ENCODE measurements at places on chromosomes 16 and 17.

DNA sequence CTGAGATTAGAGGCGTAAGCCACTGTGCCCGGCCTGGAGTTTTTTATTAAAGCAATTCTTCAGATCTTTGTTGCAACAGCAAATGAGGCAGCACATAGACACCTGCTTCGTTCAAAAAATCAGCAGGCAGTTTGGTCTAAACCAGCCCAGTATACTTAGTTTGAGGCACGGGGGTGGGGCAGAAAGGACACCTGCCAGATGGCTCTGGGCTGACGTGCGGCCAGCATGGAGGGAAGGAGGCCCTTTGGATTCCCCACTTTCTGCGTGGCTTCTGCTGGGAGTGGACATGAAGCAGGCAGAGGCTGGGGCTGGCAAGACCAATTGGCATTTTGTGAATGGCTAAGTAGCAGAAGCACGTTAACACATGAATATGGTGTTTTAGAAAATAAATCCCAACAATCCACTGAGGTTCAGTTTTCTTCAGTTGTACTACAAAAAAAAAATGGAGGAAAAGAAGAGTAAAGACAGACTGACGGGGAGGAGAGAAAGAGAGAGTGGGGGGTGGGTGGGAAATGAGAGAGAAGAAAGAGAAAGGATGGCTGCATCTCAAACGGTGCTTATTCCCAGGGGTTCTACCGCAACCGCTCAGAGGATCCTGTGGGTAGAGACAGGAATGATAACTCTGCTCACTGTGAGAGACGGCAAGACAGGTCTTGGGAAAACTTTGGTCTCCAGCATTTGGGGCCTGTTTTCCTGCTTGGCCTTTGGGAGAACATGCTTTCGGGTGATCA, 16.3 kb downstream of the C16orf46 start:
- no peak for DNase-seq

DNA sequence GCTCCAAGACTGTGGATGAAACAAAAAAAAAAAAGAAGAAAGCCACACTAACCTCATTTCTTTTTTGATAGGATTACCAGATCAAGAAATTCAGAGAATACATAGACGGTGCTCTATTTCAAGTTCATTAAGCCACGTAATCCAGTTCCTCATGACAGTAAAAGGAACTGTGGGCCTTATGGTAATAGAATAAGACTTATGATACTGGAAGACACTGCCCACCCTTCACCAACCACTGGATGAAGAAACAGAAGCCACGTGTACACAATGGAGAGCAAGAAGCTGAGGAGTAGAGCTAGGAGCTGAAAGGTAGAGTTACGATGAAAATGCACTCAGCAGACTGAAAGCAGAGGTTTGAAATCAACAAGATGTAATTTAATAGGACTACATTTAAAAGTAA, 11.2 kb downstream of the NCBP3 start:
- DNase-seq, result no peak

GRCh38 chr17:70099884-70100283, 24.9 kb downstream of the KCNJ16 start:
- DNase-seq, result no peak

DNA sequence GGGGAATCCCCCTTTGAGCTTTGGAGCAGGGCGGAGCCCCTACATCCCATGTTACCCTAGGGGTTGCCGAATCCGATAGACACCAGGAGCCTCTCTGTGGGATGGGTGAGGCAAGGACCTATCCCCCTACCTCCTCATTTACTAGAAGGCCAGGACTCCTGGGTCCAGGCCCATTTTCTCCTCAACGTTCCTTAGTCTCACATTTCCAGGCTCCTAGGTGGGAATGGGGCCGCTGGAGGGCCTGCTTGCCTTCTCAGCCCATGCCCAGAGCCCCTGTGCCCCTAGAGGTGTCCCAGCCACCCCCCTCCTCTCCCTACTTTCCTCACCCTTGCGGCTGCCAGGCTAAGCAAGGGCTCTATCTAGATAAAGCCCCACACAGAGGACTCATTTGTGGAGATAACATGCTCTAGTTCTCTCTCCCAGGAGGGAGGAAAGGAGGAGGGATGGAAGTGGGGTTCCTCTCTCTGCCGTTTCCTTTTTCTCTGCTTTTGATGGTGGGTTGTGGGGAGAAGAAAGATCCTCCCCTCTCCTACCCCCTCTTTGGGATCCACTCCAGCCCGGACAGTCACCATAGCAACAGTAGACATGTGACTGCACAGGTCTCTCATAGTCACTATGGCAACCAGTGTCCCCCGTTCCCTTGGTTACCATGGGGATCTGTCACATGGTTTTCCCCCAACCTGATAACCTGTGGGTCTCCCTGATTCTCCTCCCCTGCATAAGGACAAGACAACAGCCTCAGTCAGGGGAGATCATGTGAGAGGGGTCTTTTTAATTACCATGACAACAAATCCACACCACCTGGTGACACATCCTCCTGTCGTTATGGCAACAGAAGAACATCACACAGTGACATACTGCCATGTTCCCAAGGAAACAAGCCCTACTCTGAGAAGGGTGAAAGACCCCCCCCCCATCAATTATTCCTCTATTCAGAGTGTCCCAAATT, 5.2 kb downstream of the CACNA1G start:
- DNase-seq, result peak; percentile 39

DNA sequence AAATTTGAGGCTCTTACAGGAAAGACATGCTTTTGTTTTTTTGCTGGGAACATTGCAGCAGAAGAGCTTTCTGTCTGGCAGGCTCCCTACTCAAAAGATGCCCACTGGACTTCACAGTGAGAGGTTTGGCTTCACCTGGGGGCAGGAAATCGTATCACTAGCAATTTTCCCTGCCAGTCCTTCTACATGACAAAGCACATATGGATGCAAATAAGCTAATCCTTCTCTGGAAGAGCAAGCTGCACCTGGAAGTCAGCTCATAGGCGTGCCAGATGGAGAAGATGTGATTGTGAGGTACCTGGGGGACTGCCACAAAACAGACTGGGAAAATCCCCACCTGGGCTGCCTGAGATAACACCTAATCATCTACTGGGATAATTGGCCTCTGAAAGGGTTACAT, 195.0 kb upstream of the CPHXL start:
- no peak for DNase-seq

GRCh38 chr17:82826211-82826610, 13.6 kb downstream of the ZNF750 start:
- no peak for DNase-seq

DNA sequence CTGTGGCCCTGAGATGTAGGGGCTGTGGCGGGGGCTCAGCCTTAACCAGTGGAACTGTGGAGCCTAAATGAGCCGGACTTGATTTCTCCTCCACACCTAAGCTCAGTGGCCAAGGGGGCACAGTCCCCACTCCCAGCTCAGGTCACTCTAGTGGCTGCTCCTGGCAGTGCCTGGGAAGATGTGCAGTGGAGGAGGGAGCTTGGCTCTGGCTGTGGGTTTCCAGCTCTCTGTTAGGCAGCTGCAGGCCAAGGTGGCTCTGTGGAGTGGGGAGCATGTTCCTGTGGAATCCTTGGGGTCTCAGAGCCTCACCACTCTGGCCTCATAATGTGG, 76.3 kb downstream of the AMFR start:
- DNase-seq, result no peak

DNA sequence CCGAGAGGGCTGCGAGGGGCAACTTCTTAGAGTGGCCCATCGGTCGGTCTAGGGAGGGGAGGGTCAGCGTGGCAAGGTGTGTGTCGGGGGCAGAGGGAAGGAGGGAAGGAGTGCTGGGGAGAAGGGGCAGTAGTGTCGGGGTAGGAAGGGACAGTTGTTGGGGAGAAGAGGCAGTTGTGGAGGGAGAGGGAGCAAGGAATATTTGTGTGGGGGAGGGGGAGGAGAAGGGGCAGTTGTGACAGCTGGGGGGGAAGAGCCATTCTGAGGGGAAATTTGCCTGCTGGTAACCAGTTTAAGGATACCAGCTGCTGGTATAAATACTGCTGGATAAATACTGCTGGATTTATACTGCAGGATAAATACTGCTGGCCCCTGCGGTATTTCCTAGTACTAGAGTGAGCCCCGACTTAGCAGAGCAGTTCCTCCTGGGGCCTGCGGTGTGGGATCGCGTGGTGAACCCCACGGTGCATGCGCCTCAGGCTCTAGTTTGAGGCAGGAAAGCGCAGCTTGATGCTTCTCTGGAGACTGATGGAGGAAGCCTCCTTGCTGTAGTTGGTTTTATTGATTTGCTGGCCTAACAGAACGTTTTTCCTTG, 309 bp downstream of the DNAH2 start:
- no peak for DNase-seq

- no peak for DNase-seq
Observed at GRCh38 chr16:51900221-51900780, 646.6 kb downstream of the TOX3 start.

- DNase-seq, result no peak
Observed at GRCh38 chr17:51365090-51365489, 104.7 kb downstream of the UTP18 start.

DNA sequence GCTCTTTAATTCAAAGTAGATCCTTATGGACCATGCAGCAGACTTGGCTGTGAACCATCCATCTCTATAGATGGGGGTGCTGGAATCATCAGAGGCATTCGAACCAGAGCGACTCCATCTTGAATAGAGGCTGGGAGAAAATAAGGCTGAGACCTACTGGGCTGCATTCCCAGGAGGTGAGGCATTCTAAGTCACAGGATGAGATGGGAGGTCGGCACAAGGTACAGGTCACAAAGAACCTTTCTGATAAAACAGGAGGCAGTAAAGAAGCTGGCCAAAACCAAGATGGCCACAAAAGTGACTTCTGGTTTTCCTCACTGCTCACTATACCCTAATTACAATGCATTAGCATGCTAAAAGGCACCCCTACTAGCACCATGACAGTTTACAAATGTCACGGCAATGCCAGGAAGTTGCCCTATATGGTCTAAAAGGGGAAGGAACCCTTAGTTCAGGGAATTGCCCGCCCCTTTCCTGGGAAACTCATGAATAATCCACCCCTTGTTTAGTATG, 89.2 kb upstream of the BRD7 start:
- DNase-seq, result no peak

DNA sequence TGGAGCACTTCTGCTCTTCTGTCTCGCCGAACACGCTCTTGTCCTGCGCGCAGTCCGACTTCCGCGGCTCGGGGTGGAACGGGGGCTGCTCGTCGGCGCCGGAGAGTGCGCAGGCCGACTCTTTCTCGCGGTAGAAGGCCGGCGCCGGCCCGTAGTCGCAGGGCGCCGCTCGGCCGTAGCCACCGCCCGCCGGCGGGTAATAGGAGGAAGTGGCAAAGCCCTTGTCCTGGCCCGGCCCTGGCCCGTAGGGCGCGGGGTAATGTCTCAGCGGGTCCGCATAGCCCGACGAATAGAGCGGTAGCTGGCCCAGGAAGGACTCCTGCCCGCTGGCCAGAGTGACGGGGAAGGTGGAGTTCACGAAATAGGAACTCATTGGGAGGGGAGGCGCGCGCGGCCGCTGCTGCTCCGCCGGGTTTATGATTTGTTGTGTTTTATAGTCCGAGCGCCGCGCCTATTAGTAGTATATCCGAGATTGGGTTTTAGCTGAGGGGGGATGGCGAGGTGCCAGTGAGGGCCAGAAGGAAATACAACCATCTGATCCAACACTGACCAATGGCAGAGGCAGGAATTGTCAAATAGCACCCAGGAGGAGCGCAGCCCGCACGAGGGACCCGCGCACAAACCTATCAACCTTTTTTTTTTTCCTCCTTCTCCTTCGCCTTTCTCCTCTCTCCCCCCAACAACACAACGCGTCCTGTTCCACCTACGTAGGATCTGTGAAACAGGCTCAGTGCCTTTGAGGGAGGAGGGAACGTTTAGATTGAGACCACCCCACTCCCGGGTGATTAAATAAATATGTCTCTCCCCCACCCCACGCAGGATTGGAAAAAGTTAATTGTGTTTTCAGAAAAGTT, 4.4 kb upstream of the HOXB5 start:
- DNase-seq, result peak; percentile 69

DNA sequence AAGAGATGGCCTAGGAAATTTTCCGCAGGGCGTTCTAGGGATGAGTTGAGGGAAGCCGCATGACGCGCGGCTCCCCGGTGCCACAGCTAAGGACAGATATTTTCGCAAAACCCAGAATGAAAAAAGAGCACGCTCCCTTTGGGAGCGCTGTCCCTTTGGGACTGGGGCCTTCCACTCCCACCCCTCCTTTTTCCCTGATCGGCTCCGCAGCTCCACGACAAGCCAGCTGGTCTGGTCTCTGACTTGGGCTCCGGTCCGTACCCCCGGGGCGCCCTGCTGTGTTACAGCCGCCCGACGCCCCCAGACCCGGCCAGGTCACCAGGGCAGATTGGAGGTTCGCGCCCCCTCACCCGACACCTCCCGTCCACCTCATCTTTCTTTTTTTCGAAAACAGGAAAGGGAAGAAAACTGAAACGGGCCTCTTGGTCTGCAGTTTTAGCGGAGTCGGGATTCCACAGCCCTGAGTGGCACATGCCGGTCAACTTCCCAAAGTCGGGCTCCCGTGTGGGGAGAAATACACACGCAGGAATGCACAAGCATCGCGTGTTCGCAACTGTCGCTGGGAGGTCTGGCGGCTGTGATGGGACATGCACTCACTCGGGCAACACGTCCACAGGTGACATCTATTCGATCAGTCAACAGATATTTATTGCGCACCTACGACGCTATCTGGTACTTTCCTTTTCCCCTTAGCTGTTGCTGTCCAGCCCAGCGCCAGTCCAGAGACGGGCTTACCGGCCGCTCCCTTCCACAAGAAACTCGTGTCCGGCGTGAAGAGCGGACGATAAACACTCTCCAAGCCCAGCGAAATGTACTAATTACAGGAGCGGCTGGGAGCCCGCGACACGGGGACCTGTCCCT, 3.9 kb upstream of the SOX9 start:
- DNase-seq, result no peak

DNA sequence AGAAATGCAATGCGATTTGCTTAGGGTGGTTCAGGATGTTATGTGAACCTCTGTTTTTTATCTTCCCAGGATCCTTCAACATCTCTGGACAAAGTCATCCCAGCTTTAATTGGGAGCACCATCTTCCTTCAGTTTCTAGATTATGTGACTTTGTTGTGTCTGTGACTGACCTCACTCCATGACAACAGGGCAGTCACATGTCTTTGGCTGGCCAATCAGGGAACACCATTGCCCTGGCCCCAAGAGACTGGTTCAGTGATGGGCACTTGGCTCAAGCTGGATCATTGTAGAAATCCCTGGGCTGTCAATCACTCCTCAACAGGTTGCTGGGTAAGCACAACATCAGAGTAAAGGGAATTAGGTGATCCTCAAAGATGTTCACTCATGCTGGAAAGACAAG, 499.7 kb downstream of the XYLT1 start:
- no peak for DNase-seq

DNA sequence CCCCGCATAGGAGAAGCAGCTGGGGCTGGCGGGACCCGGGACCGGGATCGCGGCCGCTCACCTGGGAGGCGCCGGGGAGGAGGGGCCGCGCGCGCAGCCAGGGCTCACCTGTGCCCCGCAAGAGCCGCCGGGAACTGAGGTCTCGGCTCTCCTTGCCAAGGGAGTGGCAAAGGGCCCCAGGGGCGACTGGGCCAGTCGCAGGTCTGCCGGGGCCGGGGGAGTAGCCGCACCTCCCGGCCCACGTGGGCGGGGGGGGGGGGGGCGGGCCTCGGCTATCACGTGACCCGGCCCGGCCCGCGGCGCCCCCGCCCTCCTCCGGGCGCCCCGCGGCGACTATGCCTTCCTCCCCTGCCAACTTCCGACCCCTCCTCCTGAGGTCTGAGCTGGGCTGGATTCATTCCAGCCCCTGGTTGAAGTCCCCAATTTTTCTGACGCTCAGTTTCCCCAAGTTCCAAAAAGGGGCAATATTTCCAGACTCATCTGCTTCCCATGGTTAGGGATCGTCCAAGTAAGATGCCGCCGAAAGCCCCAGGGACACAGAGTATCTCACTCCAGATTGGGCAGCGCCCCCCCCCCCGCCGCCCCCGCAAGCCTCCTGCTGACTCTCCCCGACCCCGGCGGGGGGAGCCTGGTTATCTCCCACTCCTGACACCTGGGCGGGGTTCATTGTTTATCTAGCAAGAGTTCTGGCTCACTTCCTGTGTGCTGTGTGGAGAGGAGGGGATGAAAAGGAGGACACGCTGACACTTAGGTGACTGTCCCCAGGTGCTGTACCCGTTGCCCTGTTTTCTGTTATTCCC, at the start of gene TMC6:
TMC6 (minus strand) TSS at position 205 of the 800 bp plus-strand sequence. CDS start 1,923 bp downstream, outside the sequence.
- DNase-seq, result no peak
